Stimulated activated CD8-positive, alpha-beta memory T cell treated with anti-CD3 and anti-CD28 coated beads, Interleukin-12 subunit alpha, Interleukin-12 subunit beta, amount 100 ng/mL, for 1 hour (primary cell): ENCODE measurements at places on chromosomes 2 and 18.

DNA sequence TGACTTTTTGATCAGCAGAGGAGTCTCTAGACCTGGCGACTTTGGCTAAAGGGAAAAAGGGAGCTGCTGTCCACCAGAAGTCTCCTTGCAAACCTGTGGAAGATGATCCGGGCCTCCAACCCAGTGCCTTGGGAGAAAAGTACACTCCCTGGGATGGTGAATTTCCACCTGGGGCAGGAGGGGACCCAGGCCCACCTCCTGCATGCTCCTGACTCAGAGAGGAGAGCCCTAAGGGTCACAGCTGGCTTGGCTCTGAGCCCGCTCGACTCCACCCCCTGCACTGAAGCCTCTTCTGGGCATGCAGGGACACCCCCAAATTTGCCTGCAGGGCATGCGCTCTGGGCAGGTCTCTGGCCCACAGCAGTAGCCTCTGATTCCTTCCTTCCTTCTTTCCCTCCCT lies 66.5 kb downstream of the PDCL3 start:
- DNase-seq: no peak

DNA sequence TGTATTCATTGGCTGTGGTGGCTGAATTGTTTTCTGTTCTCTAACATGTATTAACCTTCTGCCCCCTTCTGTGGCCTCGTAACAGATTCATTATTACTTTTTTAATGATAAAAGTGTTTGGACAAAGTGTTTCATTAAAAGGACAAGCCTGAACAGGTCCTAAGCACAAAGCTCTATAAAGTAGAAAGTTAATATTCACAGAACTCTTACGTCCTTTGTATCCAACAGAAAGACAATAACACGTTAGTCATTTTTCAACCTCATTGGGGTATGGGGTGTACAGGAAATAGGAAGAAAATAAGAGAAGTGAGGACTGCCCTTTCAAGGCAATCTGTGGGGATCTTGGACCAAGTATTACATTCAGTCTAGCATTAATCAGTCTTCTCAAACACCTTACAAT lies 105.5 kb upstream of the RGPD4 start:
- no peak for DNase-seq

DNA sequence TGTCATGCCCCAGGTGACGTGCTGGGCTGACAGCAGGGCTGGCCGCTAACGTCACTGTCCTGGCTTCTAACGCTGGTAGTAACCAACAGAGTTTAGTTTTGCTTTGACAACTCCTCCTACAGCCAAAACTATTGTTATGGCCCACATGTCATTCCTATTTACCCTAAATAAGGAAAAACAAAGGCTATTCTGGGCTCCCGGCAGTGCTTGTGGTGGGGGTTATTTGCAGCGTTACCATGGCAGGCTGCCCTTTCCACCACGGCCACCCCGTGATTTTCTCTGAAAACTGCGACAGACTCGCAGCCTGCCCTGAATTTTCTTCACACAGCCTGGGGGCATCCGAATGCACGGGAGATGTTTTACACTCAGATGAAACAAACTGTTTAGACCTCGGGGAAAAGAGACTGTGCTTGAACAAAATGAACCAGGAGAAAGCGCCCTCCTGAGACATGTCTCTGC lies 115.2 kb downstream of the FAM210A start:
- no peak for DNase-seq

DNA sequence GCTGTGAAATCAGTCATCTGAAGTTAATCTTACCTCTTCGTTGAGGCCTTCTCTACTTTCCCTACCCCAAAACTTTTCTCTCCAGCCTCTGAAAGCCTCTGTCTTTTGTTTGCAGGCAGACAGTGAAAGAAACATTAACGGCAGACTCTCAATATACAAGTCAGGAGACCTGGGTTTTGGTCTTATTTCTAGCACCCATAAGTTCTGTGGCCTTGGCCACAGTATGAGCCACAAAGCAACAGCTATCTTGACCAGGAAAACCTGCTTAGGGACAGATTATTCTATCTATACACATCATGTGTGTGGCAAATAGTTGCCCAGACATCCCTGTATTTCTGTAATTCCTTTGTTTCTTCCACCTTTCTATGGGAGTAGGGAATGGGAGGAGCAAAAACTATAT lies 318.3 kb downstream of the AGPS start:
- DNase-seq: no peak

- DNase-seq: no peak
Observed at GRCh38 chr2:191637182-191638078, 40.5 kb upstream of the NABP1 start.

- DNase-seq: no peak
Observed at GRCh38 chr2:57886161-57886786, 160.3 kb upstream of the VRK2 start.

GRCh38 chr2:143475041-143475776 lies 346.0 kb downstream of the ARHGAP15 start:
- no peak for DNase-seq

- no peak for DNase-seq
Observed at GRCh38 chr2:28949617-28950305, 31.3 kb upstream of the TOGARAM2 start.

DNA sequence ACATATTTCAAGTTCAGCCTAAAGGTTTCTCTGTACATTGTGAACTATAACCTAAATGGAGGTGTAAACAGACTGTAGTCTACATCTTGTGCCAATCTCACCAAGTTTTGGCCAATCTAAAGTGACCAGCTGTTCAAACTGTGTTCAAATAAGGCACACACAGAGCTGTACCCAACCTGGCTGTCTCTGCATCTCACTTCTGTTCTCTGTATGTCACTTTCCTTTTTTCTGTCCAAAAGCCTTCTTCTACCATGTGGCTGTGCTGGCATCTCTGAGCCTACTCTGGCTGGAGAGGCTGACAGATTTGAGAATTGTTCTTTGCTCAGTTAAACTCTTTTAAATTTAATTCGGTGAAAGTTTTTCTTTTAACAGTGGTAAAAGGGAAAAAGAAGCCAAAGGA lies 817.9 kb downstream of the SOCS6 start:
- DNase-seq: no peak

DNA sequence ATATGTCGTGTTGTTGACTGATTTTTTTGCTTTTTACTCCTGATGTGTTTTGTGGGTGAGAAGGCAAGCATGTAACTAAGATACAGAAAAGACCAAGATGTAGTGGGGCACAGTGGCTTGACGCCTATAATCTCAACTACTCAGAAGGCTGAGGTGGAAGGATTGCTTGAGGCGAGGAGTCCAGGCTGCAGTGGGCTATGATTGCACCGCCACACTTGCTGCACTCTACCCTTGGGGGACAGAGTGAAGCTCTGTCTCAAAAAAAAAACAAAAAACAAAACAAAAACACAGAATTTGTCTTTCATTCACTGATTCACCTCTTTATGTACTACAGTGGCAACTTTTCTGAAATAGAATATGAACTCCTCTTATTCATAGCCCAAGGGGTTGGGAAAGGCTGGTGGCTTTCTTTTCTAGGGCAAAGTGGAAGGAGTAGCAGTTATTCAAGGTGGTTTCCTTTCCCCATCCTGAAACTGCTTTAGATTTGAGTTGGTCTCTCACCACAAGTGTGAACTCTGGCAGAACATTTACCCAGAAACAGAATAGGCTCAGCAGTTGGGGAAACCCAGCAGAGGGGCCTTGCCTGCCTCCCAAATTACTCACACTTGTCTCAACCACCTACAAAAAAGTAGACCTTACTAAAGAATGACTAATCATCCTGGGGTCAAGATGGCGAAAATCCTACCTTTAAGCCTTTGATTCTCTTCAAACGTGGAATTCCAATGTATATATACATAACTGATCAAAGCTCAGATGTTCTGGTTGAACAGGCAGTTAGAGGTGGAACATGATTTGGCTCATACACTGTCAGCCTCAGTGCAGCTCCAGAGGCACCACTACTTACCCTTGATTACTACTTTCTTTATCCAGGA lies 6.5 kb downstream of the TANK start:
- DNase-seq: no peak

DNA sequence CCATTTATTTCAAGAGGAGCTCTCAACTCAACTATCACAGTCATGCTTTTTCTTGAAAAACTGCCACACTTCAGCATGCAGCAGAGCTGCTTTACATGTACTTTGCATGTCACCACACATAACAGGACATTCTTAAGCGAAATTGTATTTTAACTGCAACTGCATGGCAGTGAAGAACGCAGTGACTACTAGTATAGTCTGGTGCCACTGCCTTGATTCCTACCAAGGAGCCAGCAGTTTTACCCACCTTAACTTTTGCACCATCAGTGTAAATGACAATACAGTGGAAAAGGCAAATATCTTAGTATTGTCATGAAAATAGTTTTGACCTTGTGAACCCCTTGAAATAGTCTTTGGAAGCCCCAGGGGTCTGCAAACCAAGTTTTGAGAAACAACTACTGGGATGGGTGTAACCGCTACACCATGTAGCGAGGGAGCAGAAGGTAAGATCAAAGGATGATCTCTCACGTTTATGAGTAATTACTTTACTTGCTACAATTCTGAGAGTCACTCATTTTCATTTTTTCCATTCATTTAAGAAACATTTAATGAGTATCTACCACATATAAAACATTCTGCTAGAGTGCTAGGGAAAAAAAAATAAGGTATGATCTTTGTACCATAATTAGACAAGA lies 32.3 kb upstream of the MPP4 start:
- DNase-seq: no peak

GRCh38 chr2:85414761-85415553 lies 3.6 kb upstream of the SH2D6 start:
- DNase-seq: no peak
